ENCODE measurements at places on chromosomes 5 and 9.

- DNase-seq: no peak
- H3K4me1 ChIP-seq: peaks cover 9% of the 10 kb centered on the region
- no peaks in the 10 kb centered on the region for H3K36me3 ChIP-seq
- H3K4me3 ChIP-seq: peak overlapping the region; percentile 64
- peaks cover 27% of the 10 kb centered on the region for H3K27me3 ChIP-seq
- H3K27ac ChIP-seq: no peak overlapping the region
Observed at GRCh38 chr5:175060257-175060656, 335.9 kb downstream of the MSX2 start.

DNA sequence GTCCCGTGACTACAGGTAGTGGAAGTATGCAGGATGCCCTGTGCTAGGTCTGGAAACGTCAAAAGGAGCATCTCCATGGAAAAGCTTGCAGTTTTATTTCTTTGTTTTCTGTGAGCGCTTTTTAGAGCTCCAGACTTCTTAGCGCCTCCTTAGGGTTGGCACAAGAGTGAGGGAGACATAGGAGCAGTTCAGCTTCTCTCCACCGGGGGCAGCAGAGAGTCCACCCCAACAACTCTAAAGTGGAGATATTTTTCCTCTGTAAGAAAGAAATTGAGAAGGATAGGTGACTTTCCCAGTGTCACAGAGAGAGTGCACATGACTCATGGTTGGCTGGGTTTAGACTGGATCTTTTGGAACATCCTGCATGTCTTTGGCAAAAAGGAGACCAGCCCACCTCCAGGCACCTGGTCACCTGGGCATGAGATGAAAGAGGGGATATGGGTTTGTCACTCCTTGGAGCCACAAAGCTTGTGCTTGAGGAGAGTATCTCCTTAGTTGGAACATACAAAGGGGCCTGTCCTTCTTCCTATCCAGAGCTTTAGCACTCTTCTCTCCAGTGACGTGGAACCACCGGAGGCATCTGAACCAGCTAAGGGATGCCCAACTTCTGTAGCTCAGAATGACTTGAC lies 637.7 kb downstream of the SEMA5A start:
- H3K36me3 ChIP-seq: no peaks in the 10 kb centered on the region
- no peaks in the 10 kb centered on the region for H3K4me1 ChIP-seq
- H3K27me3 ChIP-seq: no peaks in the 10 kb centered on the region
- no peak overlapping the region for H3K27ac ChIP-seq
- no peak overlapping the region for H3K4me3 ChIP-seq

DNA sequence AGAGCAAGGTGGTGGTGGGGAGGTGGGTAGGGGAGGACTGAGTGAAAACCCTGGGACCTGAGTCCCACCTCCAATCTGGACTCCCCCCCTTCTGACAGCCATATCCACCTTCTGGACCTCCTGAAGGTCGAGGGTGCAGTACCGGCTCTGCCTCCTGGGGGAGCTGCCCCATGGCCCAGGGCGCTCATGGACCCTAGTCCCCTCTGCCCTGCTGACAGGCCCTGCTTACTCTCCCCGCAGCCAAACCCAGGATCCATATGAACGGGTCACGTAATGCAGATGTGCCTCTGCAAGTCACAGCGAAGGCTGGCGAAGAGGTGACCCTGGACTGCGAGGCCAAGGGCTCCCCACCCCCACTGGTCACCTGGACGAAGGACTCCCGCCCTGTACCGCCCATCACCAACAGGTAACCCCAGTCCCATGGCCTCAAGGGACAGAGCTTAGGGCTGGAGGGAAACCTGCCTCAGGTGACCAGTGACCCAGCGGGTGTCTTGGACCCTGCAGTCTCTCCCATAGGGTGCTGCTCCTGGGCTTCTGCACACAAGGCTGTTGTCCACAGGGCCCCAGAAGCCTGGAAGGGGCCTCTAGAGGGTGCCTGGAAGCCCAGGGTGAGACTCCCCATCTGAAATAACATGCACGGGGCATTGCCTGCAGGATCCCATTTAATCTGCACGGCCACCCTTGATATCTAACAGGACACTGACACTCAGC lies 61.7 kb downstream of the HMCN2 start:
- H3K27ac ChIP-seq: no peak overlapping the region
- H3K4me3 ChIP-seq: no peak overlapping the region

GRCh38 chr9:132283863-132284262 lies 70.9 kb downstream of the SETX start:
- H3K27me3 ChIP-seq: no peaks in the 10 kb centered on the region
- H3K27ac ChIP-seq: no peak overlapping the region
- DNase-seq: no peak

DNA sequence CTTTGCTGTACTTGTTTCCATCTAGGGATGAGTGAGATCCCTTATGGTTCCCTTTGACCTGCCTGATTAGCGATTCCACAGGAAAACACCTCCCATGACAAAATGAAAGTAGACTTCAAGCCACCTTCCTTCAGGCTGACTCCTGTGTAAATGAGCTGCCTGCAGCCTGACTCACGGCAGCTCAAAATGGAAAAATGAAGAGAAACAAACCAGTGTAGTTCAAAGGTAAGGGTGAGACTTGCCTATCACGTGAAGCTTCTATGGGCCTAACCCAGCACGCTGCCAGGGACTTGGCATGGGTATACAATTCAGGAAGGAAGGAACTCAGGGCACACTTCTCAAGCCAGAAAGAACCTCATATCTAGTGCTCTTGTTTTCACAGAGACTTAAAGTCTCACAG lies 110.1 kb upstream of the LRRTM2 start:
- no peaks in the 10 kb centered on the region for H3K36me3 ChIP-seq
- peaks cover 28% of the 10 kb centered on the region for H3K4me1 ChIP-seq
- DNase-seq: peak; percentile 26
- no peaks in the 10 kb centered on the region for H3K27me3 ChIP-seq
- no peak overlapping the region for H3K4me3 ChIP-seq

- no peaks in the 10 kb centered on the region for H3K36me3 ChIP-seq
- H3K4me3 ChIP-seq: no peak overlapping the region
- no peak overlapping the region for H3K27ac ChIP-seq
- no peaks in the 10 kb centered on the region for H3K4me1 ChIP-seq
Observed at GRCh38 chr5:124726631-124727362, 19.6 kb downstream of the ZNF608 start.

- H3K4me1 ChIP-seq: peaks cover 28% of the 10 kb centered on the region
- H3K27me3 ChIP-seq: no peaks in the 10 kb centered on the region
- peak within 1 kb of the TSS; percentile 81 for H3K27ac ChIP-seq
- peak; percentile 44 for DNase-seq
- H3K4me3 ChIP-seq: peak within 1 kb of the TSS; percentile 78
Observed at GRCh38 chr9:96383165-96383942, at the start of gene SLC35D2. Gene SLC35D2 (minus strand): TSS chr9:96383711. CDS start chr9:96383634, 77 bp downstream.

- DNase-seq: no peak
- peaks cover 21% of the 10 kb centered on the region for H3K36me3 ChIP-seq
- H3K4me1 ChIP-seq: peaks cover 10% of the 10 kb centered on the region
- H3K27ac ChIP-seq: no peak overlapping the region
Observed at GRCh38 chr5:179841621-179842020, 17.0 kb downstream of the MRNIP start.
